ENCODE measurements at places on chromosomes 11 and 22. TPM values are rescaled to one million over a fixed set of nuclear protein-coding genes. Genes with fewer than 3 reads are reported as not detected.

Gene UCP2
- 1.9 TPM for total RNA-seq

Gene MEI1
- total RNA-seq: 2.1 TPM

Gene OSBP2
- 0.93 TPM for total RNA-seq

Gene DDIAS
- total RNA-seq: 0.54 TPM

Gene CARNS1
- 1.1 TPM for total RNA-seq

Gene LMO2
- total RNA-seq: 100 TPM

All from motor neuron (in vitro differentiated cells).